ENCODE measurements at places on chromosomes 2 and 18.

GRCh38 chr2:52395912-52396311, 1364.0 kb upstream of the NRXN1 start:
- no peak for DNase-seq

DNA sequence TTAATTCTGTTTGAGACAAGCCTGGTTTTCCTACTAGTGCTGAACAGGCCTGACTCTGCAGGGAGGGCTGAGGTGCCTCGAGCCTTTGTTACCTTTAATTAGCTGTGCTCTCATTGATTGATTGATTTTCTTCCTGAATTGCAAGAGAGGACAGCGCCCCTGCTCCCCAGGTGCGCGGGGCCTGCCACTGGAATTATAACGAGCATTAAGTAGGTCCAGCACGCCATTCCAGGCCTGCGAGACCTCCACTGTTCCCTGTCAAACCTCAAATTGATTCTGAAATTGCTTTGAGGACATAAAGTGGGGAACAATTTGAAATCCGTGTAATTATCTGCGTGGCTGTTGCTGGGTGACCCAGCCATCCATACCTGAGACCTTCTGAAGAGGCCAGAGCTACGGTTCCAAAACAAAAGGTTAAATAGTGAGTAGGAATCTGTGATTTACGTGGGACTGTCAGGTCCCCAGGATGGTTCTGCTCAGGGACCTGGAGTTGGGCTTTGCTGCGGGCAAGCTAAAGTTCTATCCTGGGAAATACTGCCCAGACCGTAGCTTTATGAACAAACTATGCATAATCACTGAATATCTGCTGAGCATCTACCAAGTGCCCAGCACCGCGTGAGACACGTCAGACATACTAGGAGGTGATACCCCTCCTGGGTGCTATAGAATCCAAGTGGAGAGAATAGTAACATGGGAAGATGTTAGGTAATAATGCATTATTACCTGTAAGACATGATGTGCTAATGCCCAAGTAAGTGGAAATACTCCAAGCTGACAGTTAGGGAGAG, 104.1 kb downstream of the ZBTB7C start:
- DNase-seq: no peak

- no peak for DNase-seq
Observed at GRCh38 chr18:75538727-75539126, 111.2 kb upstream of the SMIM21 start.

DNA sequence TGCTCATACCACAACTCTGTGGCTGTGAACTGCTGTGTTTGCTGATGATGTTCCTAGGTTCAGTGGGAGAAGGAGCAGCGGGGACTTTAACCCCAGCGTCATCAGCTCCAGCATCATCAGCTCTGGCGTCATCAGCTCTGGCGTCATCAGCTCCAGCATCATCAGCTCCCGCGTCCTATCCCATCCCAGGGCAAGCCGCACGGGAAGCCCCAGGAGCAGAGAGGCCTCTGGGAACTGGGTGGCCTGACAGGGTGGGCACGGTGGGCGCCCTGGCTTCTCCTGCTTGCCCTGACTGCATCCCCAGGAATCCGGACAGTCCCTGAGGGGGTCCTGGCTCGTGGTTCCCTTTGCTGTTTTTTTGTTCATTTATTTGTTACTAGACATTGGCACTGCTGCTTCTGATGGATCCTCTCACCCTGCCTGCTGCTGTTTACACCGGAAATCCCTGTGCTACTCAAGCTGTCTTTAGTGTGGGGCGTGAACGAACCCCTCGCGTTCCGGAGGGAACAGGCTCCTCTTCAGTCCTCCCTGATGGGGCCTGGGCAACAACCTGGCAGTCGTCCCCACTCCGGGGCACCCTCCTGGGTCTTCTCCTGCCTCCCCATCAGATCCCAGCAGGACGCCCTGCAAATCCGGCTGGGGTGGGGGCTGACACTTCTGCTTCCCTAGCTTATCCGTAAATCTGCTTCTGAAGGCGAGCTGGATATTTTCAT, 67.1 kb upstream of the PXDN start:
- no peak for DNase-seq

- no peak for DNase-seq
Observed at GRCh38 chr2:227460070-227460485, 11.9 kb upstream of the AGFG1 start.

Data from D721Med (cell line).